ACHN (cell line): ENCODE measurements at places on chromosomes 4 and X.

GRCh38 chr4:124325690-124326089 is 386.8 kb downstream of the ANKRD50 start:
- DNase-seq = no peak

GRCh38 chr4:7845493-7846128 is 94.0 kb downstream of the AFAP1 start:
- no peak for DNase-seq

- no peak for DNase-seq
Observed at GRCh38 chr4:94909645-94910044, 151.9 kb downstream of the BMPR1B start.

DNA sequence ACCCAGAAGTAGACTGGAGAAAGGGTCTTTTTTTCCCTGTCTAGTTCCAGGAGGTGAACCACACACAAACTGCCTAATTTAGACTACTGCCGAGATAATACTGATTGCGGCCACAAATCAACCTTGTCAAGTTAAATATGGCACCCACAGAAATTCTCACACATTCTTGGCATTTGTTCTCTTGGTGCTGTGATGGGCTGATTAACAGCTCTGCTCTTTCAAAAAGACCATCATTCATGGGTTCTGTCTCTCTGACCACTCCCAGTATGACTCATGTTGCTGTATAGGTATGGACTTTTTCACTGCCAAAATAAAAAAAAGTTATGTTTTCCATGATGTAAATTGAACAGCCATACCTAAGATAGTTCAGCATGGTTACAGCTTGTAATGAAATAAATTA is 1003.5 kb upstream of the LCORL start:
- DNase-seq = no peak

- DNase-seq = no peak
Observed at GRCh38 chr4:169243825-169244609, 26.7 kb downstream of the SH3RF1 start.

DNA sequence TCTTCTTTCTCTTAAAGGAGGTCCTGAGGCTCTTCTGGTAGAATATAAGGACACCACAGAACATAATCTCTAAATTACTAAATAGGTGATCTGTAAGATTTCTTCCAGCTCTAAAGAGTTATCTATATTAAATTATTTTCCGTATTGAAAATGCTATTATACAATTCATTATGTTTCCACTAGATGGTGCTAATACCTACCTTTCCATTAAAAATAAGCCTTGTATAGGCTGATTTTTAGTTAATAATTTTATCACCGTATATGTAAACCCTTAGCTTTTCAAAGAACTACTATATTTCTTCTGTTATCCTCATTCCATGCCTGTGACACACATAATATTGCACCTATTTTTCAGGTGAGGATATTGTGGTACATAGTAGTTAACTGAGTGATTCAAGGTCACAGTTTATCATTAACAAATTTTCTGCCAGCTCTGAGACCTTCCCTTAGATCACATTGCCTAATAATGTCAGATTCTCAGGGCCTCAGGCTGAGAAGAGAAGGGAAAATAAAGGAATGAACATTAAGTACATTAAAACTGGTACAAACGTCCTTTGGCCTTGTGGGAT is 138.8 kb downstream of the TEX11 start:
- DNase-seq = peak; percentile 2

- DNase-seq = no peak
Observed at GRCh38 chr4:70504733-70505132, 13.6 kb upstream of the AMTN start.

- DNase-seq = no peak
Observed at GRCh38 chr4:6926681-6927478, 17.3 kb downstream of the TBC1D14 start.
